ENCODE measurements at places on chromosomes 1 and 21.

DNA sequence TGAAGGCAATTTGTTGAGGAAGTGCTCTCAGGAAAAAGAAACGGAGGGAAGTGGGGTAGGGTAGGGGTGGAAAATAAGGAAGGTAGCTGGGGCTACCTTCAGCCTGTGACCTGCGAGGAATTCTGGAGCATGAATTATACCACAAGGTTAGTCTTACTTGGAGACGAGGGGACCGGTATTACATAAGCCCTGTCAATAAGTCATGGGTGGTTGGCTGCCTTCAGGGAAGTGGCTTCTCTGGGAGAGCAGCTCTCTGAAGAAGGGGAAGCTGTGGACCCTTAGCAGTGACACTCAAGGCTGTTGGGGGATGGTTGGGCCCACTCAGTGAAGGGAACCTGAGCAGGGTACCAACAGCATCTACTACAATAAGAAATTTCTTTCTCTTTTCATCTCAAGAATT is 111.3 kb downstream of the TNFSF18 start:
- DNase-seq, result no peak

- DNase-seq, result no peak
Measured at GRCh38 chr1:47340227-47340626, 6.6 kb downstream of the CMPK1 start.

GRCh38 chr1:240484804-240485443 is 127.0 kb downstream of the GREM2 start:
- DNase-seq, result no peak

DNA sequence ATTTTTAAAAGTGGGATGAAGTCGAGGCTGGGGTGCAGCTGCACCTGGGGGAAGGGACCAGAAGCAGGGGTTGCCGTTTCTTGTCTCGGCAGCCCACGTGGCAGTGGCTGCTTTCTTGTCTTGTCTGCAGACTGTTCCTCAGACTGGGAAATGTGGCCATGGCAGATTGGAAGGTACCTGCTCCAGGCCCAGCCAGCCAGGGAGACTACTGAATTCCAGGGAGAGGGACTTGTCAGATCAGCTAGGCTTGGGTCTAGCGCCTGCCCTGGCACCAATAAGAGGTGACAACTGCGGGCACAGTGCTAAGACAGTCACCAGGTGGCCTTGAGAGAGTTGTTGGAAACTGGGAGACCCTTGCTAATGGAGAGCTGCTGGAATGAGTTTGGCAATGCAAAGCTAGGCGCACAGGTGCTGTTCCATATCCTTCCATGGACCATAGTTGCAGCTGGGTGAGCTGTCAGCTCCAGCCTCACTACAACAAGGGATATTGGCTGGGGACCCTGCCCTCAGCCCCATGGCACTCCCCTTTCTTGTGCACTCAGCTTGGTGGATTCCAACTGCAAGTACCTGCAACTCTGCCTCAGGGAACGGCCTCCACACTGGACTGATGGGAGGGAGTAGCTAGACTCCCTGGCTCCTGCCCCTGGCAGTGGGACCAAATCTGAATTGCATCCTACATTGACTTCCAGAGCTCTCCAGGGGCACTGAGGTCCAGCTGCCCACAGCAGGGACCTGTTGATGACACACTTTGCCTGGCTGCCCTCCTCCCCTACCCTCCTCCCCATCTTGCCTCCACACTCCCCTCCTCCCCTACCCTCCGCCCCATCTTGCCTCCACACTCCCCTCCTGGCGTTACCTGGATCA is 9.9 kb upstream of the IL22RA1 start:
- no peak for DNase-seq

DNA sequence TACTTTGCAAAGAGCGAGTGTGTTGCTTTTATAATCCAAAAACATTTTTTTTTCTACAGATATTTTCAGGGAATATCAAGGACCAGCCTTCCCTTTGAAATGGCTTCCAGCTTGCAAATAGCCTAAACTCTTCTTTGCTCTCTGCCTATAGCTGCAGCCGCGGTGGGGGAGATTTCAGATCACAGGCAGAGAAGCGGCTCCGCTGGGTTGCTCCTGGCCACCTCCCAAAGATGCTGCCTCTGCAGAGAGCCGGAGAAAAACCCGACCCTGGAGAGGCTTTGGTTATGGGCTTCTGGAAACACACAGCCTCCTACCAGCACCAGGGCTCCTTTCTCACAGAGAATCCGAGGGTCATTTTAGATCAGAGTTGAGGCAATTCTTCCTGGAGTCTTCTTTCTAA is 18.6 kb upstream of the PAX7 start:
- DNase-seq, result no peak

GRCh38 chr1:178599745-178600144 is 86.8 kb downstream of the TEX35 start:
- no peak for DNase-seq

DNA sequence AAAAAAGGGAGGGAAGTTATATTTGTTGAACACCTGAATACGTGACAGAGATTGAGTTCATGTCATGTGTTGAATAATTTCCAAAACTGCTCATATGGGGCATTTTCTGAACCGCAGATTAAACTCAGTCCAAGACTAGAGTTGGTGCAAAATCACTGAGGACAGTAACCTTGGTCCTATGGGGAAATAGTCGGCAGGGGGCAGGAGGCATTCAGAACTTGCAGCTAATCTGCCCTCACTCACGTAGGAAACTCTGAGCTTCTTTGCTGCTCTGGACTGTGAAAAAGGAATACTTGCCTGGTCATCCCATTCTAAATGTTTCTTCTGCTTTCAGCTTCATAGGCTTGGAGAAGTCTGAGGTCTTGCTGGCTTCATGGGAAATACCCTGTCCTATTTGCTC is 228.3 kb upstream of the ZP4 start:
- DNase-seq, result peak; percentile 11

GRCh38 chr1:60809204-60809980 is 273.0 kb upstream of the NFIA start:
- DNase-seq, result peak; percentile 11

- no peak for DNase-seq
Measured at GRCh38 chr1:154206196-154206595, at the start of gene CFAP141. Gene CFAP141, minus strand, starts transcription at chr1:154206333. Its CDS starts 26 bp downstream, at chr1:154206307.

DNA sequence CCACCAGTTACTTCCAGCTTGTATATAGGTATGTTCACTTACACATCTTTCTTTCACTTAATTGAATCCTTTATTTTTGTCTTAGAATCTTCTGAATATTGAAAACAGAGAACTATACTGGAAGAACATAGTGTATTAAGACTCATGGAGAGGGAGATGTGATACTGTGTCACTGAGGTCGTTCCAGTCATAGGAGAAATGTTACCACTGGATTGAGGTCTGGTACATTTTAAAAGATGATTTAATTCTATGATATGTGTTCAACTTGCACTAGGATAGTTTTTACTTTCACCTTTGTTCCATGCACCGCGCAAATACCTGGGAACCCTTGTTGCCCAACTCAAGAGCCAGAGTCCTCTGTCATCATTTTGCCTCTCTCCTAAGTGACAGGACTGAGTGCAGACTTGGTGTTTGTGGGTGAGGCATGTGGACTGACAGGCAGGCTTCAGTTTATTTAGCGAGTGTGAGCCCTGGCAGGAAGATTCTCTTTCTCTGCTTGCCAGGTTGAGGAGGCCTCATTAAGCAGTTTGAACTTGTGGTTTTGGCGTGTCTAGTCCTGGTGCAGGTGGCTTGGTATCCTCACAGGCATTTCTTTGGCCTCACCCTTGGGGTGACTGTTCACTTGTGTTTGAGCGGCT is 63.7 kb downstream of the DYRK1A start:
- DNase-seq, result no peak

DNA sequence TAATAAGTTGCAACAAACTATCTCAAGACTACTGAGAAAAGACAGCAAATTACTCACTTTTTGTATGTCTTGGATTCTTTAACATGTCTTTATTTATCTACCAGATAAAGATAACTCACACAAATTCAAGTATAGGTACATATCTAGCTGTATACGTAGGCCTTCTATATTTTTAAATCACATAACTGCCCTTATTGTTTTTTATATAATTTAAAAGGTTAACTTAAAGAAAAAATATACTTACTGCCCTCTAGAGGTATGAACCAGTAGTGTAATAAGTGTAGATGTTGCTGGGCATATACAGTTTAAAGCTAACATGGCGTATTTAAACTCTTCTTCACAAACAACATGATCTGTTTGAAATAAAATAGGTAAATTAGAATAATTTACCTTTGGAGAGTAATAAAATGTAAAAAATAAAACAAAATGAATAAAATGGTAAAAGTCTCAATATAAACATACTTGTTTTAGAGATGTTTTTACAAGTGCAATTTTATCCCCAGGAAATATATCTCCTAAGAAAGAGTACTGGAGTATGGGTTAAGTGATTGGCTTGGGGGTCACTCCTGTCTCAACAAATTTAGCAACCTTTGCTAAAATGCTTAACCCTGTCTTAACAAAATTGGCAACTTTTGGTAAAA is 235.2 kb downstream of the KCNT2 start:
- peak; percentile 24 for DNase-seq

DNA sequence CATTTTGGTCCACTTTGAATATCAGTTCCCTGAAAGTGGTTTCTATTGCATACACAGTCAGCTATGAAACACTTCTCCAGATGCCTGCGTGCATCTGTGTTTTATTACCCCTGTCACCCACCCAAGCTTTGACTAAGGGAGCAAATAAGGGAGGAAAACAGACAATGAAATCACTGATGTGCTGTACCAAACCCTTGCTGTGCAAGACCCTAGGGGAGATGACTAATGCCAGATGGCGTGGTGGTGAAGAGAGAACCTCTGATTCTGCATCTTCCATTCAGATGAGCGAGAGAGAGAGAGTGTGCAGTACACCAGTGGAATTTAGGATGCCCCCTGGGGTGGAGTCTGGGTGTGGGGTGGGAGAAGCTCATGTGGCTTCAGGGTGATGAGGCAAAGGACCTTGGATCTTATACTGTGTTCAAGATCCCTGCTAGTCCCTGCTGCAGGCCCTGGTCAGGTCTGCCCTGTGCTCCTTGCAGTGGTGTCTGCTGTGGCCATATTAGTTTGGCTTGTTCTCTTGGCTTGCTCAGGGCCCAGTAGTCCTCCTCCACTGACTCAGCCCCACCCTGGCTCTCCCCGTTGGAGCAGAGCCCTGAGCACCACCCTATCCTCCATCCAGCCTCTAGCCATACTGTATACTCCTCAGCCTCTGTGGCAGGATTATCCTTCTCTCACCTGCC is 18.5 kb downstream of the CLCA1 start:
- peak; percentile 97 for DNase-seq

DNA sequence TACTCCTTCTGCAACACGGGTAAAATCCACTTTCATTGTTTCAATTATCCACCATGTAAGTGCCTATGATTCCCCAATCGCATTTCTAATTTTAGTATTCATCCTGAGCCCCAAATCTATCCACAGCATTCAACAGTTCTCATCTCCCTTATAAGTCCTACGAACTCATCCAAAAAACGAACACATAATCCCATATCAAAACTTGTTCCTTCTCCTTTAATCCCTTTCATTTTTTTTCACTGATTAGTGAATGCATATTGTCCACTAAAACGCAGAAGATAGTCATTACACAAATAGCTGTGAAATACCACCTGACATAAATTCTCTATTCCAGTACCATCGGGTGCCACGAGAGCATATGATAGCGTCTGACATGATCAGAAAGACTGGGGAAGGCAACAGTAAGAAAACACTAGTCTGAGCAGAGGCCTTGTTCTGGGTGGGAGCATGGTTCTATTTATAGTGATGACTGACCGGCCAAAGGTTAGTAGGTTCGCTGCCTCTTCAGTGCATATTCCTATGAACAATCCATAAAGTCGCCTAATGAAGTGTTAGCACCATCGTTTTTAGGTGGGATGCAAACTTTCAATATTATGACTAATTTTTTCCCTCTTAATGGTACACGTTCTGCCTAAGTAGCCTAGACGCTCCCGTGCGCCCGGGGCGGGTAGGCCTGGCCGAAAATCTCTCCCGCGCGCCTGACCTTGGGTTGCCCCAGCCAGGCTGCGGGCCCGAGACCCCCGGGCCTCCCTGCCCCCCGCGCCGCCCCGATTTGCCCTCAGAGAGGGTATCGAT is 648 bp downstream of the ATP5PF start:
- peak; percentile 24 for DNase-seq

DNA sequence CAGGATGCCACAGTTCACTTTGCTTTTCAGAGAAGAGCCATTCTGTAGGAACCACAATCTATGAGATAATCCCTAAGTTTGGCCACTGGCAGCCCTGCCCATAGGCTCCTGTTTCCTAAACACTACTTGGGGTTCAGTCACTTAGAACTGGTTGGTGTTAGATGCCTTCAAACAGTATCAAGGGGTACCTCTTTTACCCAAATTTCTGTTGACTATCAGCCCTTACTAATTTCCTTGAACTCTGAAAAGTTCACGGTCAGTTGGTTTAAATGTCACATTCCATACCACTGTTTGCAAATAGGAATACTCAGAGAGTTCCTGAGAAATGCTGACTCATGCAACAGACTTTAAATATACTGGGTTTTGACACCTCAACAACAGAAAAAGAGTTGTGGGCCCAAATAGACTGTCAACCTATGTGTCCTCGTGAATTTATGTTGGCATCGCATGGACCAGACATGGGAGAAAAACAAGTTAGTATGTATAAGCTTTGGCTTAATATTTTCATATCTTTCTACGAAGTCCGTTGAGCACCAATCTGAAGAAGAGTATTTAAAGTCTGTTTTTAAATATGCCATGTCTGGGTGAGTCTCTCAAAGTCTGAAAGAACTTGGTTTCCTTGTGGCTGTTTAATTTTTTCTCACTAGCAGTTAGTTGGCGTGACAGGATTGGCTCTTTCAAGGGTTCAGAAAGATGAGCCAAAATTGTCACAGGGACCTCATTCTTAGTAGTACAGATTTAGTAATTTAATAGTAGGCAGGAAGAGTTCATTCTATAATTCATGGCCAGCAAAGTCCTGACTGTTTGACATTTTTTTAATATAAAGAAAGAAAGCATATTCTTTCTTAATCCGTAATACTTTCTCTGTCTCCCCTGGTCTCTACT is 56.5 kb upstream of the ZNF326 start:
- DNase-seq, result peak; percentile 49

GRCh38 chr1:156025876-156026275 is 5.1 kb upstream of the SSR2 start:
- DNase-seq, result peak; percentile 31

DNA sequence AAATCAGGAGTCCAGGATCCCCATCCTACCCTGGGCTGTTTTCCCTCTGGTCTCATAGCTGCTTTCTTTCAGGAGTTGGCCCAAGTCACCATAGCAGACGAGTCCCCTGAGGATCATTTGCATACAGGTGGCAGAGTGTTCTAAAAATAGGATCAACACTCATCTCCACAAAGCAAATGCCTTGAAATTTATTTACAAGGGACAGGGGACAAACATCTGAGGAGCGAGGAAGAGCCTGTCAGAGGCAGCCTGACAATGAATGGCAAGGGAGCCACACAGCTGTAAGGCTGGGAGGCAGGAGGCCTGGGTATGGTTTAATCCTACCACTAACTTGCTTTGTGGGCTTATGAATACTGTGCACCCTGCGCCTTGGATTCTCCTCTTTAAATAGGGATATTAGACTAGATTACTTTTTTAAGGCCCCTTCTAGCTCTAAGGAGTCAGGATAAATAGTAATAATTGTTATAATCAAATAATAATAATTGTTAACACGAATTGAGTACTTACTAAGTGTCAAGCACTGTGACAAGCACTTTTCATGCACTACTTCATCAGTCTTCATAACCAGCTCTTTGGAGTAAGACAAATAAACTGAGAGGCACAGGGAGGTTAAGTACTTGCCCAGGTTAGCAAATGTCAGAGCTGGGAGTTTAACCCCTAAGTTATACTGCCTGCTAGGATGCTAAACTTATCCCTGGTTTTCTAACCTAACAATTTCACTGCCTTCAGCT is 34.5 kb downstream of the RAB3B start:
- no peak for DNase-seq

Measured in EL (cell line).